ENCODE measurements at places on chromosomes 4 and X. TPM values are rescaled to one million over a fixed set of nuclear protein-coding genes. Genes with fewer than 3 reads are reported as not detected.

Gene PIM2
- 8.7 TPM for total RNA-seq

Gene TIGD4
- 0.18 TPM for total RNA-seq

Gene ATP1B4
- not detected for total RNA-seq

Gene SAGE1
- not detected for total RNA-seq

Gene RXFP1
- total RNA-seq: not detected

Gene PAGE4
- total RNA-seq: not detected

Gene FANCB
- total RNA-seq: 1.2 TPM

Gene CXCL3
- total RNA-seq: 4.4 TPM

Gene CHIC2
- 8.2 TPM for total RNA-seq

Gene ANXA3
- 92.0 TPM for total RNA-seq

Gene BCLAF3
- total RNA-seq: 2.2 TPM

Gene PDGFRA
- 0.40 TPM for total RNA-seq

Gene ERVMER34-1
- 0.28 TPM for total RNA-seq

Gene SPANXA2
- total RNA-seq: 0.23 TPM

Gene ARAP2
- 0.85 TPM for total RNA-seq

Gene TMEM156
- total RNA-seq: 17.8 TPM

Gene MECP2
- total RNA-seq: 14.2 TPM

Gene VEGFC
- 11.2 TPM for total RNA-seq

Gene NAA11
- total RNA-seq: not detected

Gene GRXCR1
- total RNA-seq: not detected

Gene LARP7
- 30.4 TPM for total RNA-seq

Gene ASB12
- total RNA-seq: not detected
